ENCODE measurements at places on chromosomes 11 and 22.

DNA sequence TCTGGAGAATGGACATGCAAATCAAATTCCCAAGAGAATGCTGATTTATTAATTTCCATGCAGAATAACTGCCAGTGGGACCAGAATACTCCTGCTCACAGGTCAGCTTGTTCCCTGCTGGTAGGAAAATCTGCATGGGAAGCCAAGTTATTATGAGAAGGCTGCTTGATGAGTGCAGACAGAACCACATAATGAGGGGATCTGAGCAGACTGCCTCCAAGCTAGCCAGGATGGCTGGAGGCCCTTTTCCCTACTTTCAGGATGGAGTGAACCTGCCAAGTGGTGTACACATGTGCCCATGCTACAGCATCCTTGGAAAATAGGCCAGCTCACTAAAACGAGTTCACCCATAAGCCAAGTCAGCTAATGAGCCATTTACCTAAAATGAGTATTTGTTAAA, 55.2 kb upstream of the ZBED5 start:
- no peak for DNase-seq

GRCh38 chr11:110939471-110939870, 227.2 kb upstream of the ARHGAP20 start:
- DNase-seq, result no peak

GRCh38 chr11:113689768-113690618, 16.1 kb downstream of the TMPRSS5 start:
- no peak for DNase-seq

DNA sequence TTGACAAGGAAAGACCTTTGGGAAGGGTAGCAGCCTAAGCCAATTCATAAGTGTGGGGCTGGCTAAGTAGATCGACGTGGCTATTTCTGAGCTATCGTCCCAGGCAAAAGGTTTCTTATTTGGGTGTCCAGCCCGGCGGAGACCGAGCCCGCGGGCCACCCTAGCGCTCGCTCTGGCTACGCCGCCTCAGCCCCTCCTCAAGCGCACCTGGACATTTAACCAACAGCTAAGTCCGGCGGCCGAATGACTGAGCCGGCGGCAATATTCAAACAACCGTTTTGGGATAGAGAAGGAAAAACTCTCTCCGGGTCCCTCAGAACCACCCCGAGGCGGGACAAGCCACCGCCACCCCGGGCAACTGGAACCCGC, 457 bp downstream of the RNF141 start:
- DNase-seq, result no peak

DNA sequence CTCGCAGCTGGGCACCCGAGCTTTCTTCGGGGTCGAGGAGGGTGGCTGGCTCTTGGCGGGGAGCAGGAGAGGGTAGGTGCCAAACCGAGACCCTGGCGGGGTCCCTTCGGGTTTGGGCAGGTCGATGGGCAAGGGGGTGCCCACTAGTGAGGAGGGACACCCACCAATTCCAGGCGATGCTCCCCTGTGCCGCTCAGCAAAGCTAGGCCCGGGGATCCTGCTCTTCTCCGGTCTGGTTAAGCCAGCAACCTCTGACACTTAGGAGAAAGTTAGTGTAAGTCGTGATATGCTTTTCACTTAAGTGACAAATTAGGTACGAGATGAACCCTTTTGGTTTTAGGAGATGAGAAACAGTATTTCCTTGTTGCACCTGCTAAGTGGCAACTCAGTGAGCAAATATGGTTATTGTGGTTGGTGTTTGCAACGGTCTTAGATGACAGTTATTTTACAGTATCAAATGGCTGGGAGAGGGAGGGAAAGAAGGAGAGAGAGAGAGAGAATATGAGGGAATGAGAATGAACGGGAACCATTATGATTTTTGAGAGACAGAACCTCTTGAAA, 565 bp downstream of the NUCB2 start:
- DNase-seq, result peak; percentile 15

GRCh38 chr11:19853016-19853415, 140.4 kb downstream of the NAV2 start:
- DNase-seq, result no peak

- no peak for DNase-seq
Measured at GRCh38 chr11:103596315-103596714, 440.1 kb upstream of the DDI1 start.

- no peak for DNase-seq
Measured at GRCh38 chr11:102389253-102389652, 42.2 kb downstream of the BIRC2 start.
